T-helper 1 cell (primary cell): ENCODE measurements at places on chromosomes 7 and 10.

- no peak for DNase-seq
Measured at GRCh38 chr7:115060095-115060870, 138.4 kb downstream of the MDFIC start.

- DNase-seq: no peak
Measured at GRCh38 chr7:1598961-1599639, 29.3 kb upstream of the PSMG3 start.

GRCh38 chr10:70932392-70933196 is 44.2 kb upstream of the PCBD1 start:
- no peak for DNase-seq

DNA sequence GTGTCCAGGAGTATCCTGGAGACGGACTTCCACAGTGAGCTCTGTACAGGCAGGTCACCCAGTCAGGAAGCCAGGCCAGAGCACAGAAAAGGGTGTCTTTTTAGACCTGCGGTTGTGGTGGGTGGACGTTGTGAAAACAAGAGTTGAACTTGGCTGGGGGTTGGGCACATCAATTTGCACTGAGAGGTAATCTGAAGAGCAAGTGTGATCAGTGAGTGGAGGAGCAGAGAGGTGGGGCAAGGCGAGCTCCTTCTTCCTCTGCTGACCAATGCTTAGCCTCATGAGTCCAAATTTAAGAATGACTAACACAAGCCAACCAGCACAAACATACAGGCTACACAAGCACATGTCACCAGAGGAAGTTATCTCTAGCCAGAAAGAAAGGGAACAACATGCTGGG is 310.8 kb downstream of the TCERG1L start:
- no peak for DNase-seq

- DNase-seq: no peak
Measured at GRCh38 chr10:124015991-124016390, 77.4 kb downstream of the CHST15 start.

DNA sequence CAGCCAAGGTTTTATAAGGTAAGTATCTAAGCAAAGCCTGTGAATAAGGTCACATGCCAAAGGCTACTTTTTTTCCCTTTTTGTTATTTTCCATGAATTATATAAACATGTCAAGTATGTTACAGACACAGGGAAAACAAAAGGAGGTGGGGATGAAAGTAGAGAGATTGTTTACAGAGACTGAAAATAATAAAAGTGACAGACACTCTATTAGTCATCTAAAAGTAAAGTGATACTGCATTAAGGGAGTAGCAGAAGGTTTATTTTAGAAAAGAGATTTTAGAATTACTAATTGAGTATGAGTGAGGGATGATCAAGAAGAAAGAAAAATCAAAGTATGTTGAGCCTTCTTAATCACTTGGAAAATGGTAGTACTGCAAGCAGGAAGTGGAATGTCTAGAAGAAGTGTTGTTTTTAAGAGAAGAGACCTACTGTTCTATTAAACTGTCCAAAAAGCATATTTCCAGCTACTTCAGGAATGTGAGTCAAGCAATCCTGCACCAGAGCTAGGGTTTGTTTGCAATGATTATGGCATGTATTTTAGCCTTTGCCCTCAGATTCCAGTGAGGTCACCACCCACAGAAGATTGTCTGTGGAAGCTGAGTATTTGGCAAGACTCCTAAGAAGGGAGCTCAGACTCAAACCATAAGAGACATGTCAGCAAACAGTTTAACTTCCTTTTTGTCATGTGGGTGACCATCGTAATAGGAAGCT is 177.9 kb upstream of the PLXDC2 start:
- DNase-seq: no peak

DNA sequence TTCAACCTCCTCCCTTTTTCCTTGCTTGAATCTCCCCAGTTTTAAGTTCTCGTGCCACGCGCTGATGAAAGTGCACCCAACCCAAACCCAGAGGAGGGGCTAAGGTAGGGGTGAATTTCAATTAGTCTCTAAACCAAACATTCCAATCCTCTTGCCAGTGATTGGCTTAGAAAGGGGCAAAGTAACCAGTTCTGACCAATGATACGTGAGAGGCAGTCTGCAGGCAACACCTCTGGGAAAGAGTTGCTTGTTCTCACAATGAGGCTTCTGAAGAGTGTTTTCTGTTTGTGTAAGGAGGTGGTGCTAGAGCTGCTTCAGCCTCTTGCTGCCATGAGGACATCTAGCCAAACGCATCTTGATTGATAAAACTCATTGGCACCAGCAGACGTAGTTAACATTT is 21.8 kb downstream of the SLC35G1 start:
- no peak for DNase-seq

DNA sequence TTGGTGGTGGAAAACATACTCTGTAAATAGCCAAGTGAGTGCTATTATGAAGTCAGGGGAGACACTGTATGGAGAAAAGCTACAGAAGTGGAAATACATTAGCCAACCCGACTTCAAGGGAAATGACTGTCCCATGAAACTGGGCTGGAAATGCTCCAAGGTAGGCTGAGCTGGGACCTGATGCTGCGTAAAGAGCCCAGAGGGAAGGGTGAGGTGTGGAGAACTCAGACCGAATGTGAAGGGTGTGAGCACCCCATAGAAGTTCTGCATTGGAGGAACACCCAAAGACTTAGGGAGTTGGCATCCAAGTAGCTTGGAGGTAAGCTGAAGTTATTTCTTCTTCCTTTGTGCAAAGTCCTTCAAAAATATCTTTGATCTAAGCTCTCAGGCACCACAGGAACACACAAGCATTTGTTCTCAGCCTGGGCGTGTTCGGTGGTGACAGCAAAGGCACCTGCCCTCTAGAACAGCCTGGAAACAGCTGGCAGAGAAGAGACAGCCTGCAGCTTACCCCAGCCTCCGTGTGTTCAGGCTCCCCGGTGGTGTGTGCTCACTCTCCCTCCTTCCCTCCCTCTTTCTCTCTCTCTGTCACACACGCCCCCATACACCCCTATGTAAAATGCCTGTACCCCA is 19.1 kb upstream of the GJD4 start:
- DNase-seq: no peak

DNA sequence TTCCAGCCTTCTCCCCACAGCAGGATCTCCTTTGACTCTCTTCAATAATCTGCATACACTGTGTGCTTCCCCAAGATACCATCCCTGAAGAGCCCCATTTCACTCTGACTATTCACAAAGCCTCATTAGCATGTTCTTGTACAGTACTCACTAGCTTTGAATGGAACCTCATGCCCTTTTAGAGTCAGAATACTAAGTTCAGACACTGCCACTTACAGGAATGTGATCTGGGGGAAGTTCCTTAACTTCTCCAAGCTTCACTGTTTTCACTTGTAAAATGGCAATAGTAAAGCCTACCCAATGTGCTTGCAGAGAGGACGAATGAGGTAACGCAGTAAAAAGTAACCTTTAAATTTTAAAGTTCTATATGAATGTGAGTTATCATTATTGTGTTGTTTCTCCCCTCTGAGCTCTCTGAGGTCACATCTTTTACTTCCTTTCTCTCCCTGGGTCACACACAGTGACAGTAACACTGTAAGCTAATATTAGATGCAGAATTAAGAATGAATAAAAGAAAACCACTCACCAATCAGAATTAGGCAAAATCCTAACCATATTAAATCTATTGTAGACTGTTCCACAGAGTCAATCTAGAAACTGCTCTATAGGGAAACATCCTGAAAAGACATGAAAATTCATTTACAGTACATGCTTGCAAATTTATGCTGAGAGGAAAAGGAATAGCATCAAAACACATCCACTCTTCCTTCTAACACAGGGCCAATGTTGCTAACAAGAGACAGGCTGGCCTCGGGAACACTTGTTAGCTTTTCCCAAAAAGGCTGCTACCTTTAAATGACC is 64.2 kb upstream of the IL6 start:
- DNase-seq: no peak

DNA sequence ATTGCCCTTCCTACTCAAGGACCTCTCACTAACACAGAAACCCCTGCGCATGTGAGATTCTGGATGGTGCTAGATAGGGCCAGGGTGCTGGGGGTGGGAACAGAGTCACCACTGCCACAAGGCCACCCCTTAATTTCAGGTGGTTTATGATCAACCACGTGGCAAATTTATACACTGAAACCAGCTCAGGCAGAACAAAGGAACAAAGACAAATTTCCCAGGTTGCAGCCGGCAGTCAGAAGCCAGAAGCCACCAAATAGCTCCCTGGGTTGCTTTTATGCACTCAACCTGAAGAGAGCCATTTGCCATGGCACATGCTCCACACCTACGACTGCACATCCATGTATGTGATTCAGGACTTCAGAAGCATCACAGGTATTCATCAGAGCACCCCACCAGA is 2.5 kb downstream of the VOPP1 start:
- peak; percentile 29 for DNase-seq

DNA sequence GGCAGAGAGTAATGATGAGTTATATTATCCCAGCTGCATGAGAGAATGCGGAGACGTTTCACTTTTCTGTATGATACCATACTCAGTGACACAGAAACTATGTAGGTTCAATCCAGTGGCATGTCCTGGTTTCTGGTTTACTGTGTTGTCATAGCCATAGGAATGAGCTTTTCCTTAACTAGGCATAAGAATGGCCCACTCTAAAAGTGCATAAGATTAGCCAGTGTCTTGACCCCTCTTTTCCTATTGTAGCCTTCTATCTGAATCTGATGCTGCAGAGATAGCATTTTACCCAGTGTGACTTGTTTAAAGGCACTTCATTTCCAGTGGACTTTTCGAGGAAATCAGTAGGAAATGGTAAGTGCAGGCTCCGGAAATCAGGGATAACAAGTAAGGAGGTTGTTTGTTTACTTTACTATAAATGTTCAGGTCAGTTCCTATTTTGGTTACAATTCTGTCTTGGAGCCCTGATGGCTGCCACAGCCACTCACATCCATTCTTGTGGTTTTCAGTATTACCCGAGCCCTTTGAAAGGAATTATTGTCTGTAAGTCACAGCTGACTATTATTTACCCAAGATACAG is 70.5 kb downstream of the SEMA3A start:
- no peak for DNase-seq
